ENCODE measurements at places on chromosomes 7 and 10. TPM values are rescaled to one million over a fixed set of nuclear protein-coding genes. Genes with fewer than 3 reads are reported as not detected.
A peak's percentile ranks its signal among the peaks of the same experiment; 100 is the strongest.

DNA sequence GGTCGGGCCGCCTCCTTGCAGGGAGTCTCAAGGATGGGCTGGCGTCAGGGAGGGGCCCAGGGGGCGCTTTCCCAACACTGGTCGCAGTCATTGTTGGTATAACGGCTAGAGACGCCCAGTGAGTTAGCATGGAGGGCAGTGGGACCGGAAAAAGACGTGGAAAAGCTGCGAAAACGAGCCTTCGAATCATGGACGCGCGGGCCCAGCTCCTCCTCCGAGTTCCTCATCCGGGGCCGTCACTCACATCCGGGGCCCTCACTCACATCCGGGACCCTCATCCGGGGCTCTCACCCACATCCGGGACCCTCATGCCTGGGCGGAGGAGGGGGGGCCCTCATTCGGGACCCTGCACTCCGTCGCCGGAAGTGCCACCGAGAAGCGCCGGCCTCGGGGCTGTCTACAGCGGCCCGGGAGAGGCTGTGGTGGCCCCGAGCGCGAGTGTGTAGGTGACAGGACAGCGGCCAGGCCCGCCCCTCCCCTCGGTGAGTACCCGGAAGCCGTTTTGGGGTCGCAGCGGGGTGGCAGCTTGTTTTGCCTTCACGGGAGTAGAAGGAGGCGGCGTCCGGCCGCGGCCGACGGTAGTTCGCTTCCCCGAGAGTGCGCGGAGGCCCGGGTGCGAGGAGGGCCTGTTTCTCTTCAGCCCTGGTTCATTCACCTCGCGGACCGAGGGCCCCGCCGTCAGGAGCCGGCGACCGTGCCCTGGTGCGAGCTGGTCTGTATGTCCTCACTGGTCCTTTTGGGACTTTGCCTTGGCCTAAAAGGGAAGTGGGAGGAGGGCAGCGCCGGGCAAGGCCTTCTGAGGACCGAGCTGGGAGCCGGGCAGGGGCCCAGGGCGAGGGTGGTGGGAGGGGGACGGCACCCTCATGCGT lies at the start of gene ZNF655:
ZNF655 (plus strand) TSS at position 337 of the 869 bp plus-strand sequence. CDS start 1,918 bp downstream, outside the sequence.
- peak within 1 kb of the TSS; percentile 97 for H3K4me3 ChIP-seq
- H3K27me3 ChIP-seq, result no peaks in the 10 kb centered on the region
- peaks cover 52% of the 10 kb centered on the region for H3K4me1 ChIP-seq
- DNase-seq, result peak; percentile 98

TMEM225B gene
- not detected for total RNA-seq

DNA sequence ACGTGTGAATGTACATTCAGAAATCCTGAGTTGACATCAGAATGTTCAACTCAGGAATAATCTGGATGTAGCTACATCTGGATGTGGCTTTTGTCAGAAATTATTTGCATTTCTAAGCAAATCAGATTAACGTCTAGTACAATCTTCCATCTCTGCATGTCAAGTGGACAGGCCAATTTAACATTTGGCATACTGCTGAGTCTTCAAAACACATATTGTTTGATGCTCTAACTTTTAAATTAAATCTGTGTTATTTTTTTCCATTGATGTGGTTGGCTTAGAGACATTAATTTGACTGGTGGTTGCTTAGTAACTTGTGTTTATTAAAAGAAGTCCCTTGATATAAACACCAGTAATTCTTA lies 3.4 kb downstream of the STAMBPL1 start:
- H3K4me3 ChIP-seq, result no peak overlapping the region
- DNase-seq, result no peak
- H3K27ac ChIP-seq, result peak overlapping the region; percentile 88
- no peaks in the 10 kb centered on the region for H3K36me3 ChIP-seq

- peaks cover 47% of the 10 kb centered on the region for H3K4me1 ChIP-seq
- H3K4me3 ChIP-seq, result peak overlapping the region; percentile 62
- no peak for DNase-seq
- no peaks in the 10 kb centered on the region for H3K36me3 ChIP-seq
- peak overlapping the region; percentile 59 for H3K27ac ChIP-seq
These were observed 4.4 kb downstream of the UNC5B start for GRCh38 chr10:71216751-71217265.

GDF2 gene
- not detected for total RNA-seq

GRCh38 chr7:77217474-77218185 lies 18.0 kb upstream of the FGL2 start:
- no peaks in the 10 kb centered on the region for H3K4me1 ChIP-seq
- no peaks in the 10 kb centered on the region for H3K36me3 ChIP-seq
- H3K27me3 ChIP-seq, result no peaks in the 10 kb centered on the region
- no peak for DNase-seq
- no peak overlapping the region for H3K27ac ChIP-seq

DNA sequence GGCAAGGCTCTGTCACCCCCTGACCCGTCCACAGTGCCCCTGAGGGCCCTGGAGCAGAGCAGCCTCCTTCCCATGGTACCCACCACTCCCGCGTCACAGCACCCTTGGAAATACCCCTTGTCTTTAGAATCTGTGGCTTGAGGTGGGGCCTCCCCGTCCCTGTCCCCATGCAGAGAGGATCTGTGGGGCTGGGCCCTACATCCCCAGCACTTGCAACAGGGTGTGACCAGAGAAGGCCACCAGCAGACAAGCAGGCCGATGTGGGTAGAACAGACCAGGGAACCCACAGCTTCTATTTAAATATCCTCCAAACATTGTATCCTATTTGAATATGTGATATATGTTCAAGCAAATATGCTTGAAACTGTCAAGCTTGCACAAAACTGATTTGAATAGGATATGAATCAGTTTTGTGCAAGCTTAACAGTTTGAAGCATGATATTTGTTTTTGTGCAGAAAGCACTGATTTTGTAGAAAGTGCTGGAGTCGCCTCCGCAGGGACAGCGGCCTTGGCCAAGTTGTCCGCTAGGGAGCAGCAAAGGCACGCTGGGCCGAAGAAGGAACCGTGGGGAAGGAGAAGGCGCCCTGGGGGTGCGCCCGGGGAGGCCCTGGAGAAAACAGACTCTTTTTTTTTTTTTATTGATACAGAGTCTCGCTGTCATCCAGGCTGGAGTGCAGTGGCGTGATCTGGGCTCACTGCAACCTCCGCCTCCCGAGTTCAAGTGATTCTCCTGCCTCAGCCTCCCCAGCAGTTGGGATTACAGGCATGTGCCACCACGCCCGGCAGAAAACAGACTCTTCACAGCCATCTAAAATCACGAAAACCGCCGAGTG lies 2.2 kb downstream of the CFAP46 start:
- no peaks in the 10 kb centered on the region for H3K36me3 ChIP-seq
- no peak overlapping the region for H3K27ac ChIP-seq
- H3K4me3 ChIP-seq, result no peak overlapping the region
- peaks cover 13% of the 10 kb centered on the region for H3K4me1 ChIP-seq
- H3K27me3 ChIP-seq, result peaks cover 66% of the 10 kb centered on the region

GRCh38 chr10:49756641-49757040 lies 5.5 kb downstream of the OGDHL start:
- H3K36me3 ChIP-seq, result no peaks in the 10 kb centered on the region
- H3K27ac ChIP-seq, result no peak overlapping the region
- no peaks in the 10 kb centered on the region for H3K27me3 ChIP-seq
- no peak for DNase-seq

DNA sequence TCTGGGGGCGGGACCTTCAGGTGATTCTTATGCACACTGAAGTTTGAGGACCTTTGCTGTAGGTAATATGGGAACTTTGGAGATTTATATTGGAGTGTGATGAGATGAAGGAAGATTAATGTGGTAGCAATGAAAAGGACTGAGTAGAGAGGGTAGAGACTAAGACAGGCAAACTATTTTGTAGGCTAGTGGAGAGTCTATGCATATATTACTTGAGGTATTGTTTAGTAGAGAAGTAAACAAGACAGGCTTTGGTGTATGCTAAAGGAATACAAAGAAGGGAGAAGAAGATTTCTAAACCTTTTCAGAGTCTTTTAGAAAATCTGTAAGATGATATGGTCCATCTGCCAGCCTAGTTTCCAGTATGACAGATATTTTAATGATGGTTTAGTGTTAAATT lies 129.1 kb downstream of the EXOC4 start:
- H3K36me3 ChIP-seq, result no peaks in the 10 kb centered on the region
- H3K27ac ChIP-seq, result no peak overlapping the region
- DNase-seq, result no peak
- no peaks in the 10 kb centered on the region for H3K27me3 ChIP-seq
- H3K4me1 ChIP-seq, result peaks cover 4% of the 10 kb centered on the region

- H3K27ac ChIP-seq, result peak overlapping the region; percentile 67
- H3K4me3 ChIP-seq, result no peak overlapping the region
- H3K27me3 ChIP-seq, result no peaks in the 10 kb centered on the region
- H3K36me3 ChIP-seq, result no peaks in the 10 kb centered on the region
- H3K4me1 ChIP-seq, result peaks cover 56% of the 10 kb centered on the region
These were observed 130.3 kb downstream of the BICC1 start for GRCh38 chr10:58642916-58643428.

DNA sequence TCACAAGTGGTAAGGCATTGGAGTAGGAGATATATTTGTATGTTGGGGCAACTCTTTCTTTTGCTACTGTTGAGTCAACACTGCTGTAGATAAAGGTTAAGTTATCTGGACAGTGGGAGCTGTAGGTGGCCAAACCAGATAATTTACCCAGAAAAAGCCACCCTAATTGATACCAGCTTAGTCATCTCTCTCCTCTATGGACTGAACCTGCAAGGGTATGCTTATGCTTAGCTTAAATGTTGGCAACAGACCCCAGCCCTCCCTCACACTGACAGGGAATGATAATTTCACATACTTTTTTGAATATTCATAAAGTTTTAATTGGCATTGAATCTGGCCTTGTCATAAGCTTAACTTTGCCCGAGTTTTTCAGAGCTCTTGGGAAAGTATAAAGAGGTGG lies 66.3 kb downstream of the CREB5 start:
- no peaks in the 10 kb centered on the region for H3K27me3 ChIP-seq
- DNase-seq, result no peak
- H3K27ac ChIP-seq, result no peak overlapping the region
- no peaks in the 10 kb centered on the region for H3K4me1 ChIP-seq
- H3K36me3 ChIP-seq, result no peaks in the 10 kb centered on the region

Measured in esophagus muscularis mucosa (tissue), 4 donors.